GM18507 (cell line): ENCODE measurements at places on chromosomes 1 and 21.
A peak's percentile ranks its signal among the peaks of the same experiment; 100 is the strongest.

DNA sequence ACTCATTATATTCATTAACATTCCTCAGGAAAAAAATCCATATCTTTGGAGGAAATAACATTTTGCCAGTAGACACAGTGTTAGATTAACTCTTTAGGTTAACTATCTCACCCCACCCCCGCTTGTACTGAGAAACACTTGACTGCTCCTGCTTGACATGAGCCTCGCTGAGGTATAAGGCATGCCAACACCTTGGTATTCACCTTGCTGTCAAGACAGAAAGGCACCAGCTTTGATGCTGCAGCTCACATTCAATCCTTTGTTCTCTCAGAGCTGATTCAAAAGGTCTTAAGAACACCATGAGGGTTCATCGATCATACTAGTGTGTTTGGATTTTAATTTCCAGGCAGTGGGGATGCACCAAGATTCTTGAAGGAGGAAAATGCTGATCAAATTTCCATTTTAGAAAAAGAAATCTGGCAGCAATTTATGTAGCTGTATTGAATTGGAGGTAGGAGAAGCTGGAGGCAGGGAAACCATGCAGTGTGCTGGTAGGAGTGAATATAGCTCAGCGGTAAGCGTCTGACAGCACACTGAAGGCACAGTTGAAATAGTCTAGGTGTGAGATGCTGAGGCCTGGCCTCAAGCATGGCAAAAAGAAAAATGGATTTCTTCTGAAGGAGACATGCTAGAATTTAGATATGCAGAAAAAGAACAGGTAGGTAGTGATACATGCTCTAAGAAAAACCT is 108.0 kb upstream of the ST6GALNAC5 start:
- no peak for DNase-seq

DNA sequence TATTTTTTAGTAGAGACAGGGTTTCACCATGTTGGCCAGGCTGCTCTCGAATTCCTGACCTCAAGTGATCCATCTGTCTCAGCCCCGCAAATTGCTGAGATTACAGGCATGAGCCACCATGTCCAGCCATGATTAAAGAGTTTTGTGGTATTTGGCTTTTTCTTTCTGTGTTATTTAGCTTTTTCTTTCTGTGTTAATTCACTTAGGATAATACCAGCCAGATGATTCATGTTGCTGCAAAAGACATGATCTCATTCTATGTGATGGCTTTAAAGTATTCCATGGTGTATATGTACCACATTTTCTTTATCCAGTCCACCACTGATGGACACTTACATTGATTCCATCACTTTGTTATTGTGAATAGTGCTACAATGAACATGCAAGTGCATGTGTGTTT is 1135.2 kb downstream of the AMY1C start:
- no peak for DNase-seq

GRCh38 chr21:38798081-38798480 is 7.6 kb upstream of the ETS2 start:
- no peak for DNase-seq

- DNase-seq, result no peak
Measured at GRCh38 chr1:21313203-21313885, 23.1 kb upstream of the ECE1 start.

GRCh38 chr1:17674726-17675500 is 80.2 kb upstream of the ACTL8 start:
- DNase-seq, result no peak

- DNase-seq, result no peak
Measured at GRCh38 chr21:21907271-21907670, 909.1 kb downstream of the NCAM2 start.

GRCh38 chr1:35386959-35387358 is 118.5 kb downstream of the ZMYM4 start:
- no peak for DNase-seq

DNA sequence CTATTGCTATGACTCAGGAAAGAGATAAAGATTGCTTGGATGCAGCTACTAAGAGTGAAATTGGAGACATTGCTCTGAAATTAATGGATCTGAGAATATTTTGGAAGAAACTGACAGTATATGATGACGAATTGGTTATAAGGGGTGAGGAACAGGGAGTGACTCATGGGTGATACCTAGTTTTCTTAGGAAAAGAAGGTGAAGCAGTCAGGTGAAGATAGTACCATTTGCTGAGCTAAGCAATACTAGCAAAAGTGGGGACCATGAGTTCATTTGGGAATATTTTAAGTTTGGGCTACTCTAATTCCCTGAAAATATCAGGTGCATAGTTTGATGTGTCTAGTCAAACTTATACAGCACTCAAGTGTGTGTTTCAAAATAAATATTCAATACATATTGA is 260.1 kb upstream of the NFIA start:
- DNase-seq, result no peak

GRCh38 chr21:43362321-43362791 is 64.6 kb downstream of the SIK1 start:
- peak; percentile 67 for DNase-seq

DNA sequence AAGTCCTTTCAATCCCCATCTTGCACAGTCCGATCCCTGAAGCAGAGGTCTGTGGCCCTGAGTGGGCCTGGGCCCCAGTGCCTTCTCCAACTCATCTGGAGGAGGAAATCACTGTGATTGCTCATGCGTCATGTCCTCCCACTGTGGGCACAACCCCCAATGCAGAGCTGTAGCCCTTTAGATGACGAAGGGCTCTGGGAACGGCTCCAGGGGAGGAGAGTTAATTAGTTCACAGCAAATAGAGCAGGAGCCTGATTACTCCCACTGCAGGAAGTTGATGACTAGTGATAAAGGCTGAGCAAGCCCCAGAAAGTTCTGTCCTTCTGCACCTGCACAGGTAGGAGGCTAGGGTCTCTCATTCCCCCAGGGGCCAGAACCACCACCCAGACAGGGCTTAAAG is 111.5 kb downstream of the CCDC185 start:
- DNase-seq, result no peak

DNA sequence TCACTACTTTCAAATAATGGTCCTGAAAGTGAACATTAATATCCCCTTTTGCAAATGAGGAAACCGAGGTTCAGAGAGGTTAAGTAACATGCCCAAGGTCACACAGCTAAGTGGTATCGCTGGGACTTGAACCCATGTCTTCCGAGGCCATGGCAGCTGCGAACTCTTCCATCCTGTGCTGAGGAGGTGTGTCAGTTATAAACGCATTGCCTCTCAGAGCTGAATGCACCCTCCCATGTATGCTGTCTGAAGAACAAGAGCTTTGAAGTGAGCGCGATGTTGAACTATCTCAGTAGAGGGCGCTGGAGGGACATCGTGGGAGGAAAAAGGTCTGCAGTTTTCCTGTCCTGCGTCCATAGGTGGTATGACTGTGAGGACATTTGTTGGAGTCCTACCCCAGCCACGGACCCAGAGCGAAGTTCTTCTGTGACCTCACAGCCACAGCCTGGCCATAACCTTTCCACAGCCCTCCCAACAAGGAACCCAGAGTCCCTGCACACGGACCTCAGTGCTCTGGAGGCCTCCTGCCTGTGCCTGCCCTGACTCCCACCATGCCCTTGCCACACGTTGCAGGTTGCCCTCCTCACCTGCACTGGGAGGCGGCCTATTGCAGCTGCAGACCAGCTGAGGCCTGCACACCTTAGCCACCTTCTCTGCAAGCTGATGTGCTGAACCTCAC is 7.5 kb downstream of the MYOC start:
- DNase-seq, result no peak

- no peak for DNase-seq
Measured at GRCh38 chr1:226730071-226730470, 9.0 kb downstream of the ITPKB start.

DNA sequence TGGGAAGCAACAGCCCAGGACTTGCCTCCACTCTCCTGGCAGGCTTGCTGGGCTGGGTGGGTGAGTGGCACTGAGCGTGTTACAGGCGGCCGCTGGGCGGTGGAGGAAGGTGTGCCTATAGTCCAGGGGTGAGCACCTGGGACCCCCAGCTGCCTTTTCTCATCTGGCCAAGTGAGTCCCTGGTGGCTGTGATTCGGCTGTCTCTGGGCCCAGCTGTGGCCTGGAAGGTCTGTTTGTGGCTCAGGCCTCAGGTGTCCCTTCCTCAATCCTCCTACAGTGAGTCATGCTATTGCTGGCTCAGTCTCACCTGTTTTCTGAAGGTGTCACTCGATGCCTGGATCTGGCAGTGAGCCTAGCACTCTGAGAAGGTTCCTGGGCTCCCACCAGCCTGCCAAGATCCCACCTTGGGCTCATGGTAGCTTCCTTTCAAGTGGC is 564.2 kb downstream of the PTPRU start:
- no peak for DNase-seq

DNA sequence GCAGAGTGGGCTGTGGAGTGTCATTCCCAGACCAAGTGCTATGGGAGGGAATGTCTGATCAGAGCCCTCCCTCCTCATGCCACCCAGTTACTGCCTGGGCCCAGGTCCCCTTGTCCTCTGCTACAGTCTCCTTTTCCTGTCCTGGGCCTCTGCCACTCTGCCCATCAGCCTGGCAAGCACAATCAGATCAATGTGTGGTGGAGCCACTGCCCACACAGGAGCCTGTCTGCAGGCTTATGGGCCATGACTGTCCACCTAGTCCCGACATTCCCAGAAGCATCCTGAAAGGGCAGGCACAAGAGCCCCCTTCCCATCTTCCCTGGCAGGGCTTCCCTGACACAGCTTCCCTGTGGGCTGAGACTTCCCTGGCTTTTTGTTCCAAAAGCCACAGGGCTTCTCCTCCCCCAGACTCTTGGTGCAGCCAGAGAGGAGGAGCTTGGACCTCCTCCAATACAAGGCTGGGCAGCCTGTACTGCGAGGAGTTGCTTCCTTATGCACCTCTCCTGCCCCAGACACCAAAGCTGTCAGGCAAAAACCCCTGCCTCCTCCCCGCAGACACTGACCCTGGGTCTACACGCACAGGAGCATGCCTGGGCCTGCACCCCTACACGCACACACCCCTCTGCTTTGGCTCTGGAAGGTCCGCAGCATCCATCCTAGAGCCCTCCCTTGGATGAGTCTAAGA is 29.2 kb upstream of the CNTN2 start:
- DNase-seq, result no peak

GRCh38 chr1:246117066-246117791 is 389.9 kb downstream of the SMYD3 start:
- DNase-seq, result peak; percentile 26

DNA sequence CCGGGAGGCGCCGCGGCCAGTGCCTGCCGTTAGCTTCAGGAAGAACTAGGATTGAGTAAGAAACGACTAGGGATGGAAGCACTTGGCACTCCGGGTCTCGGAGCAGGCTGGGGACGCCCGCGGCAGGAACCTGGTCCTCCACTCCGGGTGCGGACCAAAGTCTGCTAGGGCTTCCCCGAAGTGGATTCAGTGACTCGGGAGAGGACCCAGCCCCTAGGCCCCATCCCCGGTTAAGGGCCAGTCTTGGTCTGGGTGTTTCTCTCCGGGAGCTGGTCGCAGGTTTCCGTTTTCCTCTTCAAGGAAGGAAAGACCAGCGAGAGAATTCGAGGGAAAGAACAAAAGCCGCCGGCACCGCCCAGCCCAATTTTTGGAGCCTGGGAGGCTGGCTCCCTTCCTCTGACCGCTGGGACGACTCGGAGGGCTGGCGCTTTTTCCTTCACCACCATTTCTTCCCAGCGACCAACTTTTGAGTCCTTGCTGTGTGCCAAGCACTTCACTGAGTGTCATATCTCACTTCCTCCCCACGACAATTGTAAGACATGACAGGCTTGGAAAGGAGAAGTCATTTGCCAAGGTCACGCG is 16.8 kb upstream of the STMN1 start:
- DNase-seq, result no peak

DNA sequence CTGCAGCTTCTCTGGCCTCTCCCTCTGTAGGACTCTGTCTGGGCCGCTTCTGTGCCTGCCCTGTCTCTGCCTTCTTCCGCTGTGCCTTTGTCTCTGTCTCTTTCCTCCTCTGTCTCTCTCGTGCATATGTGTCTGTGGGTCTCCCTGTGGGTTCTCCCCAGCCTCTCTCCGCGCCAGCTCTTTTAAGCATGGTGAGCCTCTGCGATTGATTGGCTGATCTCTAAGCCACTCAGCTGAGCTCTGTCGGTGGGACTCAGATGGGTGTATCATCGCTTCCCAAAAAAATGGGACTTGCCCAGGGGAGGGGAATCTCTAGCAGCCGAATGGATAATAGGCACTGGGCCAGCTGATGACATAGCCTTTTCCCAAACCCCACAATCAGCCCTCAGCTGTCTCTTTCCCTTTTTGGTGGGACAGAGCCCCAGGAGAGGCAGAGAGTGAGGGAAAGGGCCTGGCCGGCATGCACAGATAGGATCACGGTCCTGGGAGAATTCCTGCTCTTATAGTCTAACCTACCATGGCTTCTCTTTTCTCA is at the start of gene ADAMTS4:
ADAMTS4 (minus strand) TSS at position 158 of the 535 bp plus-strand sequence. CDS start 427 bp downstream, outside the sequence.
- DNase-seq, result no peak

DNA sequence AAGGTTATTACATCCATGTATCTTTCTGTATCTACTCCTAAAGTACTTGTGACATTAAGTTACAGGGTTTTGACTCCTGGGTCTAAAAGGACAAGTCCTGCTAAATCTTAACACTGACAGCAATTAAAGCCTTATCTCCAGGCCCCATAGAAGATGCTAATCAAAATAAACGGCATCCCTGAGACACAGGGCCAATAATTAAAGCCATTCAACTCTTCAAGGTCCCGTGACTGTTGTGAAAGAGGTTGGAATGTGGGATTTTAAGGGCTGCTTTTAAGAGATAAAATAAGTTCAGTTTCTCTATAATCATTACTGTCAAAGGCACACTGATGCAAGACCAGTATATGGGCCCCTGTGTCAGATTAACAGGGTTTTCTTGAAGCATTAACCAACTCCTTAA is 8.3 kb downstream of the DNAI4 start:
- no peak for DNase-seq

GRCh38 chr1:226725897-226726267 is 13.2 kb downstream of the ITPKB start:
- no peak for DNase-seq

GRCh38 chr1:153474347-153474746 is 13.9 kb upstream of the S100A7 start:
- no peak for DNase-seq

GRCh38 chr1:228087771-228088251 is 5.3 kb downstream of the ARF1 start:
- no peak for DNase-seq

- no peak for DNase-seq
Measured at GRCh38 chr1:19596065-19596713, 47.9 kb upstream of the NBL1 start.

GRCh38 chr1:245957427-245957826 is 549.7 kb downstream of the SMYD3 start:
- DNase-seq, result no peak

- no peak for DNase-seq
Measured at GRCh38 chr1:248872752-248873408, 14.0 kb upstream of the ZNF692 start.

DNA sequence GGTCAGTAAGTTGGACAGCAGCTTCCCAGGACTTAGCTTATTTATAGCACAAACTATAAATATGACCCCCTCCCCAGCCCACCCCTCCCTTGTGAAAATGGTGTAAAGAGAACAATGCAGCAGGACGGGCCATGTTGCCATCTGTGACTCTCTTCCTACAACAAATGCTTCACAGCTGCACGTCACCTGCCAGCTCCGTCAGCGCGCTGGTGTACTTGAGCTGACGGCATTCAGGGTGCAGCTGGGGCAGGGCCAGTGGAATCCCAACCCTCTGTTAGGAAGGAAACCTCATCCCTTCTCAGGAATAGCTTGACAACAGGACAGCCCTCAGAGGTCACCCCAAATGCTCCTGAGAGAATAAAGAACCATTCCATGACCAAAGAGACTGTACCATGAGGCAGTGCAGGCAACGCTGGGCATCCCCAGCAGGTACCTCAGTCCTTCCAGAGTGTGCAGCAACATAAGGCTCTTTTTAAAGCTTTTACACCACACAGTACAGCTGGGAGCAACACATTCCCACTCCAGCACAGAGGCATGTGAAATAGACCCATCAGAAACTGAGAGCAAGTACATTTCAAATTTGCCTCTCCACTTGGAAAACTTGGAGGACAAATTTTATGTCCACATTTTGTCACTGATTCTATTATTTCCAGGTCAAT is 85.0 kb downstream of the ATP1A1 start:
- no peak for DNase-seq
